Motor neuron (in vitro differentiated cells): ENCODE measurements at places on chromosomes 6 and 20. TPM values are rescaled to one million over a fixed set of nuclear protein-coding genes. Genes with fewer than 3 reads are reported as not detected.

Gene HSPA12B
- 0.23 and 0.31 TPM in 2 replicates for total RNA-seq

Gene GSTA1
- total RNA-seq = 0.36 and 0.69 TPM in 2 replicates

DNA sequence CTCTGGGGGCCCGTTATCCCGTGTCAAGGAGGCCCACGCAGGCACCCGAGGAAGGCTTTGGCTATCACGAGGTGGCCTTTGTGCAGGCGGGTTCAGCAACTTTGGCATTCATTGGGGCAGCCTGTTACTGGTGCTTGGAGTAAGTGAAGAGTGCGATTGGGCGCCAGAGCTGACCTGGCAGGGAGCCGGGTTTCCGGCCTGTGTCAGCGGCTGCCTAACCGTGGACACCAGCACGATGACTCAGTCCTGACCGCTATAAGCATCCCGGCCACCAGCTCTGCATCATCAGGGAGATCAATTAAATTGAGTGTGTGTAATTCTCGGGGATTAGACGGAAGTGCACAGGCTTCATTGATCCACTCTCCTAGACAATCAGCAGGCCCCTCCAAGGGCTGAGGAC, 45.9 kb downstream of the CDH4 start:
- peak; percentile 86 for ATAC-seq

DNA sequence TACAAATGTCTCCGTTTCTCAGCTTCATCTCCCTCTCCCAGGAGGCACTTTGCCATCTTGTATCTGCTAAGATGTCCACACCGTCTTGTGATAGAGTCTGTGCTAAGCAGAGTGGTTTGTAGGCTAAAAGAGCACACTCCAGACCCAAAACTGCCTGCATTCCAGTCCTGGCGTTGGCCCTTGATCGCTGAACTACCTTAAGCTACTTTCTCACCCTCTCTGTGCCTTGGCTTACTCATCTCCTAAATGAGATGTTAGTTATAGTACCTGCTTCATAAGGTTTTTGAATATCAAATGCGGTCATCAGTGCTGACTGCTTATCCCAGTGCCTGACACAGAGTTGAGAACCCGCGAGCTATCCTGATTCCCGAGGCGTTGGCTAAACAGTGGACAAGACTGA, 14.0 kb downstream of the CASS4 start:
- ATAC-seq = no peak

DNA sequence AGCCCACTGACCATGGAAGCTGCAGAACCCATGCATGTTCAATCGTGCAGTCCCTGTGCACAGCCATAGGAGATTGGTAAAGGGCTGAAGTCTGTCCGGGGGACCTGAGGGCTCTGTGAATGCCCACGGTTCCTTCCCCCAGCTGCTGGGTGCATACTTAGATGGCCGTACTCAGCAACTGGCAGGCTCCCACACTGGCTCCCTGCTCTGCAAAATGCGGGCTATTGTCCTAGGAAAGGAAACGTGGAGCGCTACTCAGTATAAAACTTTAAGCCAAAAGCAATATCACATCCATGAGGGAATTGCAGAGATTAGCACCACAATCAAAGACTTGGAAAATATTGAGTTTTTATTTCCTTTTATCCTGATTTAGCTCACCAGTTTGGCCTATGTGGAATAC, 202.0 kb downstream of the WDR27 start:
- ATAC-seq = no peak

GRCh38 chr6:11364971-11365397, 132.5 kb upstream of the NEDD9 start:
- ATAC-seq = no peak

Gene SLC22A3
- 12.3 and 12.8 TPM in 2 replicates for total RNA-seq
